ENCODE measurements at places on chromosomes 7 and 10.
A peak's percentile ranks its signal among the peaks of the same experiment; 100 is the strongest.

DNA sequence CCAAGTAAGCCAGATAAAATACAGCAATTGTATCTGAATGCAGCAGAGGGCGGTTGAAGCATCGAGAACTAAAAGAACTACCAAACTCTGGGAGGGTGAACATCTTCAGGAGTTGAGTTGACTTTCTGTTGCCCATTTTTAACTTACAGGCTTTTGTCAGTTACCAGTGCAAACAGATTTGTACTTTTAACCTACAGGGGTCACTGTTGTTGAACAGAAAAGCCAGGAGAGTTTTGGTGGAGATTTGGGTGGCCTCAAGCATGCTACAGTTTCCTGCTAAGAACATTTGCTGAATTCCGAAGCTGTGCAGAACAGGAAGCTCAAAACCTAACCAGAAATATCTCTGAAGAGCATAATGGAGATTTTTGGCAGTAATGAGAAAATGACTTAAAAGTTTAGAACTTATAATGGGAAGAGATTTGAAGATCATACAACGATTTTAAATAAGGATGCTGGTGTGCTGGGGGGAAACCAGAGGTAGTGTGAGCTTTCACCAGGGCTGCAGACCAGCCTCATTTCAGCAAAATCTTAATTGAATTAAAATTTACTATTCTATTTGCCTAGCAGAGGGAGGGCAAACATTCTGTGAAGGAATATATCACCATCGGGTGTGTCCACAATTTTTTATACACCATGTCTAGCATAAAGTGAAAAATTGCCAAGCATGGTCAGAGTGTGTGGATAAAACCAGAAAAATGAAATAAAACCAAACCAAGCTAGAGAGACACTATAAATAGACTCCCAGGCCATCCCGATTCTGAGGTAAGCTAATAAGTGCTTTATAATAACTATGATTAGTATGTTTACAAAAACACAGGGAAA lies 208.6 kb upstream of the CCDC6 start:
- peak; percentile 22 for DNase-seq

- no peak for DNase-seq
Observed at GRCh38 chr7:40749877-40750276, 615.1 kb downstream of the SUGCT start.

GRCh38 chr7:108581655-108582491 lies 12.2 kb downstream of the DNAJB9 start:
- no peak for DNase-seq

- no peak for DNase-seq
Observed at GRCh38 chr7:46695051-46695708, 774.1 kb upstream of the IGFBP3 start.

DNA sequence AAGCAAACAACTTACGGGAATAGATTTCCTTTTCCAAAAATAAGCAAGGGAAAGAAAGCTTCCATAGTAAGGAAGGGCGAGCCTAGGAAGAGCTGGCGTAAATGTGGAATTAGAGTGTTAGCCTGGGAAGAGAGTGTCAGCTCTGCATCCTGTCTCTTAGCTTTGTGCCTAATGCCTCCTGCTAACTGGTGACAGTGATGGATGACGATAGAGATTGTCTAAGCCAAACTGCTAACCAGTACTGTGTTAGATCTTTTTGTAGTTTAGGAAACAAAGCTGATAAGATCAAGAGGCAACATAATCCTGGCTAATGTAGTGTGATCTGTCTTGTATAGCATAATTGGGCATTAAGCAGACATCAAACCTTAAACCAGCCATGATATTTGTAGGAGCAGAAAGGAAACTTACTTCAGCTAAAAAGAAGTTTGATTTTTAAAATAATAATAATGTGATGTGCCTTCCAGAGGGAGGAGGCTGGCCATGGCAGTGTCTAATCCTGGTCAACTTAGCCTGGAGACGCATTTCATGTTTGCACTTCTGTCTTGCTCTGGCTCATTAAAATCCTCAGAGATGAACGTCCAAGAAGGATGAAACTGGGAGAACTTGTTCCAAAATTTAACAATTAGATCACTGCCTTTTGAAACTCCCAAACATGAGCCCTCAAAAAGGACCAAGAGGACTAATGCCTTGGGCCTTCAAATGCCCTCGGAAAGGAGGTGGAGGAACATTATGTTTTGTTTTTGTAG lies 85.1 kb downstream of the FAM204A start:
- DNase-seq, result no peak

GRCh38 chr7:44385434-44386138 lies 60.2 kb upstream of the CAMK2B start:
- DNase-seq, result no peak

Measured in pulmonary artery endothelial cell (primary cell).